ENCODE measurements at places on chromosomes 6 and 20.

GRCh38 chr6:41442800-41443501, 103.2 kb upstream of the FOXP4 start:
- no peak for DNase-seq

- DNase-seq, result no peak
These were observed 42.9 kb upstream of the PDE10A start for GRCh38 chr6:165705941-165706340.

- DNase-seq, result no peak
These were observed 42.9 kb downstream of the MOCS1 start for GRCh38 chr6:39891353-39891752.

- no peak for DNase-seq
These were observed 6.7 kb downstream of the SLC12A5 start for GRCh38 chr20:46035713-46036112.

GRCh38 chr6:129112591-129112990, 229.7 kb downstream of the LAMA2 start:
- no peak for DNase-seq

- no peak for DNase-seq
These were observed 201.6 kb downstream of the FOXA2 start for GRCh38 chr20:22382742-22383141.

GRCh38 chr20:48933017-48933766, 11.7 kb downstream of the ARFGEF2 start:
- DNase-seq, result peak; percentile 98

DNA sequence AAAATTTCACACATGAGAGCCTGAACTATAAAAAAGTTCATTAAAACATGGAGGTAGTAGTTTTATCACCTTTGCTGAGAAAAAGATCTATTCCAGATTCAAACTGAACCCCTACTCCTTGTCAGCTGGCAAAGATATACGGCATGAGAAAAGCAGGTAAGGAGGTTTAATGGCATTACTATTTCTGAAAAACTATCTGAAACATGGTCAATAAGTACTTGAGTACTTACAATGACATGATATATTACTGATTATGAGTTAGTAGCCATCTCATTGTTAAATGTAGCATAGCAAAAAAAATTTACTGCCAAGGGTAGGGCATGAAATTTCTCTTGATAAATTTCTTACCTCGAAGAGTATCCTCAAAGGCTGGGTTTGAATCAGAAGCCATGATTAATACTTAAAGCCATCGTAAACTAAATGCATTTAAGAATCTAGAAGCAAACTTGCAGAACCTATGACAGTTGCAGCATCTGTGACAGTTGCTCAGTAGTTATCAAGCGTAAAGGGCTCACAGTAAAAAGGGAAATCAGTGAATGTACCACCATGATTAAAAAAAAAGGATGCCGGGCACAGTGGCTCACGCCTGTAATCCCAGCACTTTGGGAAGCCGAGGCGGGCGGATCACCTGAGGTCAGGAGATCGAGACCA, 8.7 kb downstream of the SLC17A5 start:
- DNase-seq, result no peak

- DNase-seq, result no peak
These were observed 664.5 kb downstream of the EPM2A start for GRCh38 chr6:145070791-145071190.

DNA sequence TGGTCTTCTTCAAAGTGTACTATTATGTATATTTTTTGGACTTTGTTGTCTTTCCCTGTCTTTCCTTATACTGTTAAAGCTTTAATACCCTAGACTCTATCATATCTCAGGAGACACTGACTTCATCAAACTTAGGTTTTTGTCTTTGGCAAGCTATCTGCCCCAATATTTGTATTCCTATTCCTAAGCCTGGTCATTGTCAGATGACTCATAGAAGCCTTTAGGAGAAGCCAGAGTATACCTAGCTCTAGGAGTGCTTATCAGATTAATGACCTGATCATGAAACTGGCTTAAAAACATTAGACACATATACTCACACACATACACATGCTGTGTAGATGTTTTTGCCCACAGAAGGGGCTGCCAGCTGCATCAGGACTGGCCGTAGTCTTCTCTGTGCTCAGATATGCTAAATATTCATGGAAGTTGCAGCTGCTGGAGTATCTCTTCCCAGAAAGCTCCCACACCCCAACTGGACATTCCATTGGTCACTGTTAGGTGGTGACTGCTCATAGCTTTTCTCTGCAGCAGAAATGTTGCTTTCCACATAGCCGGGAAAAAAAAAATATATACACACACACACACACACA, 102.0 kb downstream of the ANKS1A start:
- DNase-seq, result no peak

DNA sequence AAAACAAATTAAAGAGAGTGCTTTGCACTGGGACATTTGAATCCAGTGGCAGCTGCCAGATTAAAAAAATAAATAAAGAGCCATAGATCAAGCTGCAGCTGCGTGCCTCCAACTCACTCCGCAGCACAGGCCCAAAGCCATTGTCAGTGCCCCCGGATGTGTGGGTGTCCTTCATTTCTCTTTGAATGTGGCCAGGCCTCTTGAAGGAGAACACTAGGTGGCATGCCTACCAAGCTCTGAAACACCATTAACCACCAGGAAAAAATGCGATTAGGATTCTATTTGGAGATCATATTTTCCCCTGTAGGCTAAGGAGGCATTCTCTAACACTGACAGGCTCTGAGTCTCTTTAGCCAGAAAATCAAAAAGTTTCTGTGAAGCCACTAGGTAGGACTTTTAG, 549.8 kb downstream of the PRKN start:
- DNase-seq, result peak; percentile 1

DNA sequence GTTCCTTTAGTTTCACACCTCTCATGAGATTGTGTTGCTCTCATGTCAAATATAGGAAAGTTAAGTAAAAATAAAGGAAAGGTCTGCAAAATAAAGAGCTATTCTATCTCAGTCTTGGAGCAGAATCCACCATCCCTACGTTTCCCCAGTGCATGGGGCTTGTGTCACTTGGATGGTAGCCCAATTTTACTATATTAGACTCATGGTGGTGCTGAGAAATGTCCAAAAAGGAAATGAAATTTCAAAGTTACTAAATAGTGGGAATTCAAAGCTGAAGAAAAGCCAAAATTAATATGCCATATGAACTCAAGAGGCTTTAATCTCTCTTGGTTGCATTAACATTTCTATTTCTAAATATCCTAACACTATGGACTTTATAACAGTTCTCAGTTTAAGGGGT, 1283.3 kb upstream of the GJE1 start:
- no peak for DNase-seq

GRCh38 chr6:131893198-131893597, 58.0 kb downstream of the CCN2 start:
- DNase-seq, result no peak

- DNase-seq, result peak; percentile 72
These were observed 3.1 kb upstream of the CABLES2 start for GRCh38 chr20:62409931-62410745.

DNA sequence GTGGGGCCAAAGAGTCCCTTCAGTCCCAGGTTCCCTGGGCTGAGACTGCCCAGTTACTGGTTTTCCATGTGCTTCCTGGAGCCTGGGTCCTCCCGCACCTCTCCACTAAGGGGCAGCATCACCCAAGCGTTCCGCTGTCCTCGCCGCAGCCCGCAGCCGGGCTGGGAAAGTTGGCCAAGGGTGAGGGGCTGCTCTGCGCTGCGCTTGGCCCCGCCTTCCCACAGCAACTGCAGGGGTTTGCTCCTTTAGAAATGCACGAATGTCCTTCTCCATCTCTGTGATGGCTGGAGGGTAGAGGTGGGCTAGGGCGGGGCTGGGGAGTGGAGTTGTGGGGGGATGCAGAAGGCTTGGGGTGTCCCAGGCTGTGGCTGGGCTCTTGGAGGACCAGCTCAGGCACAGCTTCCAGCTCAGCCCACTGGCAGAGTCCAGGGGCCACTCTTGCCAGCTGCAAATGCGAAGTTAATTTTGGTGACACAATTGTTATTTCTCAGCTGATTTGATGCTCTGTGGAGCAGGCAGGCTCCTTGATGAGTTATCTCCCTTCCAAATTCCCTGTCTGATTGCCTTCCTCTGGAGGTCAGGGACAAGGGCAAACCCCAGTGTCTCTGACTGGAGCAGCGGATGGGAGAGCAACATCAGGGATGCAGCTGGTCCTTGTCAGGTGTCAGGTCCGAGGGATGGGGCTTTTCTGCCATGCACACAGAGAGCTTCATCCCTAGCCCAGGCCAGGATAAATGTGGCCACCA, 63.2 kb downstream of the NOL4L start:
- DNase-seq, result peak; percentile 67

DNA sequence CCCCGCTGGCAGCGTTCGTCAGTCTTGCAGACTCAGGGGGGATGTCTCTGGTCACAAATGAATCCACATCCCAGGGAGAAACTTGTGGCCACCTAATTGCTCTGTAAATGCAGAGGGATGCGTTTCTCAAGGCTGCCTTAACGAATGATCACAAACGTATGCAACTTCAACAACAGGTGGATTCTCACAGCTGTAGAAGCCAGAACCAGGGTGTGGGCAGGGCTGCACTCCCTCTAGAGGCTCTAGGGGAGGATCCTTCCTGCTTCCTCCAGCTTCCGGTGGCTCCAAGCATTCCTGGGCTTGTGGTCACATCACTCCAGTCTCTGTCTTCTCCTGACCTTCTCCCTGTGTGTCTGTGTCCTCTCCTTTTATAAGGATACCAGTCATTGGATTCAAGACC, 3.3 kb upstream of the TAF4 start:
- peak; percentile 51 for DNase-seq

GRCh38 chr6:37137201-37138090, 32.5 kb upstream of the PIM1 start:
- peak; percentile 87 for DNase-seq

DNA sequence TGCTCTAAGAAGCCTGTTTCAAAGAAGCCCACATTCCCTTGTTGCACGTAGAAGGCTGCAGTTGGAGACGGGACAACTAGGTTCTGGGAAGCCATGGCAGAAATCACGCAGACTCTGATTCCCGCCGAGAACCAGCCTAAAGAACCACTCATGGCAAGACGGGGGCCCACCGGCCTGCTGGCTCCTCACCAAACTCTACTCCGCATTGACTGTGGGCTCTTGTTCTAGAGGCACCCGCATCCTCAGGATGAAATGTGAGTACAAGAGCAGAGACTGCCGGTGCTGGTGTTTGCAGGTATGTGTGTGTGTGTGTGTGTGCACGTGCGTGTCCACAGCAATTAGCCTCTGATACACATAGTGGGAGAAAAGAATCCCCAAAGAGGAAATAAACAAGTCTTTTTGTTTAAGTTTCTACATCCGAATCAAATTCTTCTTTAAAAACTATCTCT, 42.3 kb upstream of the NR2E1 start:
- DNase-seq, result no peak

- DNase-seq, result no peak
These were observed 165.1 kb downstream of the LMBRD1 start for GRCh38 chr6:69631552-69632346.

DNA sequence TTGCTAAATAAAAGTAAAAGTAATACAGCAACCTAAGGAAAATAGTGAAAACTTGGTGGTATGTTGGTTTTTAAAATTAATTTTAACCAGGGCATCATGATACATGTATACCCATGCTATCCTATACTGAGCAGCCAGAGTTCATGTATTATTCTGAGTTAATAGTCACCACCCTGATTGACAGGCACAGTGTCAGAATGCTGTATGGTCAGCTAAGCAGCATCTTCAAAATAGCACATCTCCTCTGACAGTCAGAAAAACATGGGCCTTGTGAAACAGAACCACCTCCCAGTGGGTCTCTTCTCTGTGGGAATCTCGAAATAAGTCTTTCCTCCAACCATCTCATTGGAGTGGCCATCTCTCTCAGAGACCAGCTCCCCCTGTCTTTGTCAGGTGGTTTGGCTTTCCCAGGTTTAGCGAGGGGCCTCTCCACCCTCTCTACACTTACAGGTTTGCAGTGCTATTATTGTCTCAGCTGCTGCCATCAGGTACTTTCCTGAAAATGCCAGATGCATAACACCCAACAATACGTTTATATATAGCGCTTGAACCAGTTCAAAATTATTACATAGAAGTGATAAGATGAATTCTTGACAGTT, 47.1 kb upstream of the RNF8 start:
- DNase-seq, result no peak

DNA sequence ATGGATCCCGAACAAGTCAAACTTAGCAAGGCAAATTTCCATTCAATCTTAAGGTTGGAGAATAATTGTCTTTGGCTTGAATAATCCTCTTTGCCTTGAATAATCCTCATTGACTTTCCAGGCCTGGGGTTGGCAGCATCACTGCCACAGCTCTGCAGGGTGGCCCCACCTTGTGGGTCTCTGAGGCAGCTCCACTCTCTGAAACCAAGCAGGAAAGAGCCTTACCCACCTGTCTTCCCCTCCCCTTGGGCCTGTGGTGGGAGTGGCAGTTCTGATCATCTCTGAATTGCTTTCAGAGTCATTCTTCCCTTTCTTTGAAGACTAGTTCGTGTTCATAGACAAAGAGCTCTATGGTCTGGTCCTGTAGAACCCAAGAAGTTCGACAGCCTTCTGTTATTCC, 47.5 kb downstream of the KCNQ5 start:
- no peak for DNase-seq

DNA sequence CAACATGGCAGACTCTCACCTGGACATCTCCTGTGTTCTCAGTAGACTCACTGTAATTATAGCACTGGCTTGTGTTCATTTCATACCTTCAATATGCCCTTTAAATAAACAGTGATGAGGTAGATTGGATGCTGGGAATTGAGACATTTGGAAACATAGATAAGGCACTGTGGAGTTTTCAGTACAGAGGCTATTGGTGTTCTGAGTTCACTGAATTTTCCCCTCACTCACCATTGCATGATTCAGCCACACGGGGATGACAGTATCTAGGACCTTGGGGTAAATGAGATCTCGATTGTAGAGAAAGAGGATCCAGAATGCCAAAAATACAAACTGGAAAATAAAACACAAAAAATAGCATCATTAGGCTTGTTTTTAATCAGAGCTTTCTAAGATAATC, 12.6 kb downstream of the ADTRP start:
- DNase-seq, result no peak

GRCh38 chr6:15337582-15337981, 91.7 kb downstream of the JARID2 start:
- no peak for DNase-seq

DNA sequence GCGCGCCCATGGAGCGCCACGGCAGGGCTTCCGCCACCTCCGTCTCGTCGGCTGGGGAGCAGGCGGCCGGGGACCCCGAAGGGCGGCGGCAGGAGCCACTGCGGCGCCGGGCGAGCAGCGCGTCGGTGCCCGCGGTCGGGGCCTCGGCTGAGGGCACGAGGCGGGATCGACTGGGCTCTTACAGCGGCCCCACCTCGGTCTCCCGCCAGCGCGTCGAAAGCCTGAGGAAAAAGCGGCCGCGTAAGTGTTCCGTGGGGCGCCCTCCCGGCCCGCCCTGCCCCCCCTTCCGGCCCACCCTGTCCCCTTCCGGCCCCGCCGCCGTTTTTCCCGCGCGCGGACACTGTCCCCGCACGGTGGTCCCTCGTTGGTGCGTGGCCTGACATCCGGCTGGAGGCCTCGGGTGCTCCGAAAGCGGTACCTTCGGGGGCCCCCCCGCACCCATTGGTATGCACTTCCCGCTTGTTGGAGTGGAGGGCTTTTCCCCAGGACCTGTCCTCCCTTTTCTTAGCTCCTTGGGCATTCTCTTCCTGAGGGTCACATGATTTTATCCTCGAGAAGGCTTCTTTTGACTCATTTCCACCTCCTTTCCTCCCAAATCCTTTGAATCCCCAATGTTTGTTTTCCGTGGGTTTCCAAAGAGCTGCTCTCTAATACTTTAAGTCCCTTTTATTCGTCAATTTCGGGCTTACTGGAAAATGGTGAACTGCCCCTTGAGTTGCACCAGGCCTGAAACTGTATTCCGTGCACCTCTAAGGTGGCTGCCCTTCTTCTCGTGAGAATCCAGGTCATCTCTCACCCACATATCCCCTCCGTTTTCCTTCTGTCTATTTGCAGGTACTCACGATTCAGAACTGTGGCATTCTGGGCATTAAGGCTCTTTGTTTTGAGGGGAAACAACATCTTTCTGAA, 556 bp downstream of the PANK2 start:
- DNase-seq, result peak; percentile 35

Measured in SW480 (cell line).